ENCODE measurements at places on chromosomes 6 and 20. TPM values are rescaled to one million over a fixed set of nuclear protein-coding genes. Genes with fewer than 3 reads are reported as not detected.

- no peak for DNase-seq
Observed at GRCh38 chr6:37488476-37488875, 11.2 kb downstream of the CCDC167 start.

DNA sequence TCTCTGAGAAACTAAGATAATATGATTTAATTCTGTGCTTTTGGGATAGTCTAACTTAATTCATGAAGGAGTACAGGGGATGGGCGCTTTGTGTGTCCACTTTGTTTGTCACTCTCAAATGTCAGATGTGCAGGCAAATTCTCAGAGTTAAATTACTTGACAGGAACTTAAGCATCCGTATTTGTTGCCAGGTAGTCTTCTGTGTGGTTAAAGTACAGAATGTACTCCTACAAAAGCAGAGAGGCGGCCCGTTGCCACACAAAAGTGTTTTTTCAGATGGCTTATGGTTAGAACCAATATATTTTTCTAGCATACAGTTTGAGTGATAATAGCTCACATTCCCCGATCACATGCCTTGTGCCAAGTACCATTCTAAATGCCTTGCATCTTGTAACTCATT is 234.4 kb downstream of the LAMA2 start:
- DNase-seq, result no peak

Gene RGS17
- polyA plus RNA-seq, result not detected

- DNase-seq, result no peak
Observed at GRCh38 chr20:62225820-62226635, 6.0 kb upstream of the HRH3 start.

Gene NR2E1
- not detected for polyA plus RNA-seq

DNA sequence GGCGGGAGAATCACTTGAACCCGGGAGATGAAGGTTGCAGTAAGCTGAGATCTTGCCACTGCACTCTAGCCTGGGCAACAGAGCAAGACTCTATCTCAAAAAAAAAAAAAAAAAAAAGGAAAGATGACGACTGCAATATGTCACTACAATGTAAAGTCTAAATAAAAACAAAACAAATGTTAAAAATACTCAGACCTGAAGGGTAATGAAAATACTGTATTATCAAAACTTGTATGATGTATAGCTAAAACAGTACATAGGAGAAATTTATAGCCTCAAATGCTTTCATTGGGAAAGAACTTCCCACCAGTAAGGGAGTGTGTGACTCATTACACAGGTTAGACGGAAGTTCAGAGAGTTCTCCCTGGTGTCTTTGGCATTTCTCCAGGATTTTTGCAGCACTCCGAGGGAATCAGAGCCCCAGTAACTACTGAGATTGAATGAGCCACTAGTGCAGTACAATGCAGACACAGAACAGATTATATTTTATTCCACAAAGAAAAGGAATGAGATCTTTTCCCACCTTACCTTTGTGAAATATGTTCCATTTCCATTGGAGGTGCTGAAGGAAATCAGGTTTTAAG is 12.5 kb upstream of the RALGAPB start:
- DNase-seq, result peak; percentile 23

DNA sequence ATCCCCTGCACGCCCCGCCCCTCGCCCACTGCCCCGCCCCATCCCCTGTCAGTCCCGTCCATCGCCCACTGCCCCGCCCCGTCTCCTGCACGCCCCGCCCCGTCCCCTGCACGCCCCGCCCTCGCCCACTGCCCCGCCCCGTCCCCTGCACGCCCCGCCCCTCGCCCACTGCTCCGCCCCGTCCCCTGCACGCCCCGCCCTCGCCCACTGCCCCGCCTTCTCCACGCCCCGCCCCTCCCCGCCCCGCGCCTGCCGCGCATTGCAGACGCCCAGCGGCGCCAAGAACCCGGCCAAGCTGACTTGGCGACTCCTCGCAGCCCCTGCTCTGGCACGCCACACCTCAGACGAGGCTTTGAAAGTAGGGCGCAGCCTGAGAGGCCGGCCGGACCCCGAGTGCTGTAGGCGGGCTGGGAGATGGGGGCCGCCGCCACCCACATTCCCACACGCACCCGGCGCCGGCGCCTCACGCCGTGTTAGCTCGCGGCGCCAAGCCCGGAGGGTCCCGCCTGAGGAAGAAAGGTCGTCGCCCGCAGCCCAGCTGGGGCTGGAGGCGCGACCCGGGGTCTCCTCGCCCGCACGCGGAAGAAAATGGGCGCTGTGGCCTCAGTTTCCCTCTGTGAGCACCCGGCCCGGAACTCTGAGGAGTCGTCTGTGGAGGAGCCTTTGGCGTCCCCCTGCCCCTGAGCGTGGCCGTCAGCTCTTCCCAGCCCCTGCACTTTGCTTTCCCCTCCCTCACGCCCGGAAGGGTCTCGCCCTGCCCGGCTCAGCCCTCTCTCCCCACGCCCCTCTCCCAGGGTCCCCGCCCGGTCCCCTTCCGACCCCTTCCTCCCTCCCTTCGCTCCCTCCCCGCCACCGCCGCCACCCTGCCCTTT is at the start of gene RAD21L1:
TSS of gene RAD21L1 (plus strand) at position 262 of the 872 bp plus-strand sequence. CDS start 2,410 bp downstream, outside the sequence.
- DNase-seq, result peak; percentile 94

- no peak for DNase-seq
Observed at GRCh38 chr20:34940081-34940481, 15.5 kb downstream of the GSS start.

Gene DAAM2
- polyA plus RNA-seq, result 6.9 TPM

GRCh38 chr20:34834459-34834893 is 9.0 kb upstream of the NCOA6 start:
- DNase-seq, result no peak

Gene ZNF831
- 0.04 TPM for polyA plus RNA-seq

DNA sequence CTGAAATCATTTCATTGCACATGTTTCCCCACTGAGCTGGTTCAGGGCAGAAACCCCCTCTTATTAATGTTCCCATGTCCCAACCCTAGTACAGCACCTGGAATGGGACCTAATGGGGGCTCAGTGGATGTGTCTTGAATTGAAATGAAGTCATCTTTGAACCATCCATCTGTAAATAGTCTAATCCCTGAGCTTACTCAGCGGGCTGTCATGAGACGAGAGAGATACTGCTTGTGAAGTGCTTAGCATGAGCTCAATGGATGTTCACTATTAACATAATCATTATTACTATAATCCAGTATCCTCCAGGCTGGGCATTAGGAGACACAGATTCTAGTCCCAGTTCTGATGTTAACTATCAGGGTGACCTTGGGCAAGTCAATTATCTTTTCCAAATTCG is 106.6 kb upstream of the LRFN2 start:
- DNase-seq, result no peak

Gene HTR1E
- not detected for polyA plus RNA-seq

- no peak for DNase-seq
Observed at GRCh38 chr6:112296122-112296521, 41.8 kb upstream of the LAMA4 start.

GRCh38 chr6:111429571-111429970 is 53.4 kb downstream of the REV3L start:
- DNase-seq, result no peak

Gene PIGT
- polyA plus RNA-seq, result 95.0 TPM

GRCh38 chr6:99138445-99138844 is 190.7 kb upstream of the FBXL4 start:
- no peak for DNase-seq

GRCh38 chr6:153538491-153538890 is 407.4 kb upstream of the RGS17 start:
- DNase-seq, result no peak

GRCh38 chr20:11403711-11404110 is 514.0 kb upstream of the BTBD3 start:
- DNase-seq, result peak; percentile 64

- no peak for DNase-seq
Observed at GRCh38 chr6:112284603-112285002, 30.2 kb upstream of the LAMA4 start.

GRCh38 chr6:81950877-81951276 is 198.4 kb upstream of the TENT5A start:
- no peak for DNase-seq

Gene NKAIN4
- polyA plus RNA-seq, result 107 TPM

GRCh38 chr6:1695546-1696462 is 86.1 kb downstream of the FOXC1 start:
- no peak for DNase-seq

Gene HLA-A
- polyA plus RNA-seq, result 1,143 TPM

DNA sequence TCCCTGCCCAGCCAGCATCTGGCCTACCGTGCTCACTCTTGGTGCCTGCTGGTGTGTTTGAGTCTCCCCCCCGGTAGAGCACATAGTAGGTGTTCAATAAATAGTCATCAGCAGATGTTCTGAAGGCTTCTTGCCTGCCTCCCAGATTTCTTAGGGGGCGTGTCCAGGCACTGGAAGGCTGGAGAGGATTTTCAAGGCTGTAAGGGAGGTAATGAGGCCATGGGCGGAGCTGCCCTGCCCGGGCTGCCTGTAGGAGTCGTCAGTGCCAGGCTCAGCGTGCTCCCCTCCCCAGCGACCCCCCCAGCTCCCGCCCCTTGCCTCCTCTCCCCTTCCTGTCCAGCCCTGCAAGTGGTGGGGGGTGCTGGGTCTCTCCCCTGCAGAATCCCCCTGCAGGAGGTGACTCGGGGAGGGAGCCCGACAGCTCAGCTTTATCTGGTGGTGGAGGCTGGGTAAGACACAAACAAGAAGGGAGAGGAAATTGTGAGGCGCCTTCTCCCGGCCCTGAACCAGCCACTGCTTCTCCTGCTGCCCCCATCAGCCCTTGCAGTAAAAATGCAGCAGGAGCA is 55.9 kb downstream of the BCAS4 start:
- DNase-seq, result no peak

DNA sequence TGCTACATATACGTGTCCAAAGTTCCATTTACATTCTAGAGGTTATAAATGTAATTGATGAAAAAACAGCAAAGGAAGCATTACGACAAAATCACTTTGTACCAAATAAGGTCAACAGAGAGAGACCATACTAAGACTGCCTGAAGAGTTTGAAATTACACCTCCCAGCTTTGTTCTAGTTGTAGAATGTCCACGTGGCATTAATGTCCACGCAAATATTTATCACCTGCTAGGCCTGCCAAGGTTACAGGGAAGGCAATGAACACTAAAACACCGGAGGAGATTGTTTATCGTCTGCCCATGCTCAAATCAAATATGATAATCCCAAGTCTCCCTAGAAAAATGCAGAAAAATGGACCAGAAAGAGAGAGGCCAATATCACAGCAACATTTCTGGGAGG is 6.2 kb downstream of the RALGAPA2 start:
- no peak for DNase-seq

DNA sequence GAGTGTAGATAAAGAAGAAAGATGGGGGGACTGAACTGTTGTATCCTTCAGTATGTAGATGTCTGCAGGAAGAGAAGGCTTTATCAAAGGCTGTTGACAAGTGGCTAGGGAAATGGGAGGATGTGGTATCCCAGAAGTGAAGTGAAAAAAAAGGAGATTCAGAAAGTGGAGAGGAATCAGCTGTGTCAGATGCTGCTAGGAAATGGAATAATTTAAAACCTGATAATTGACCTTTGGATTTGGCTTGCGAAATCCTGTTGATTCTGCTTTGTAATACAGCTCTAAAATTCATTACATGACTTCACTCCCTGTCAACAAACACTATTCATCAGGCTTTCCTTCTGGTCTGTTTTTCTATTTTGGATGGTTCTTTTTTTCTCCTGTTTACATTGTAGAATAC is 41.7 kb downstream of the PHF3 start:
- peak; percentile 35 for DNase-seq

- peak; percentile 51 for DNase-seq
Observed at GRCh38 chr6:157265635-157266034, 57.7 kb downstream of the TMEM242 start.

Gene LGSN
- polyA plus RNA-seq, result 0.26 TPM

GRCh38 chr6:79077715-79078074 is 359 bp downstream of the PHIP start:
- no peak for DNase-seq

Gene GTF3C6
- 128 TPM for polyA plus RNA-seq

DNA sequence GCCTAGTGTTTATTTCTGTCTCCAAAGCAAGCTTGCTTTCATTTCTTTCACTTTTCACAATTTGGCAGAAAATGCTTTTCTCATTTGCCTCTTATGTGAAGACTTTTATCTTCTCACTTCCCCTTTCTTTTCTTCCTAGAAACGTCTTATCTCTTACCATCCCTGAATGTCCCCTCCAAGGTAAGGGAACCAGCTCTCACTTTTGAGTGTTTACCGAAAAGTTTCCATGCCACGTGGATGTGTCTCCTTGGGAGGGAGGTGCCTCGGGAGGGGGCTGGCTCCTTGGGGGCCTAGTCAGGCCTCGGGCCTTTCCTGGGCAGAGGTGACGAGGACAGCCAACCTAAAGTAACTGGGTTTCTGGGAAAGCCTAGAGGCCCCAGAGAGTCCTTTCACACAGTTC is 127.4 kb downstream of the CD24 start:
- DNase-seq, result no peak

Gene TRIM15
- polyA plus RNA-seq, result 7.1 TPM

Gene CLPSL1
- polyA plus RNA-seq, result not detected

Gene TMEM74B
- polyA plus RNA-seq, result 1.6 TPM

DNA sequence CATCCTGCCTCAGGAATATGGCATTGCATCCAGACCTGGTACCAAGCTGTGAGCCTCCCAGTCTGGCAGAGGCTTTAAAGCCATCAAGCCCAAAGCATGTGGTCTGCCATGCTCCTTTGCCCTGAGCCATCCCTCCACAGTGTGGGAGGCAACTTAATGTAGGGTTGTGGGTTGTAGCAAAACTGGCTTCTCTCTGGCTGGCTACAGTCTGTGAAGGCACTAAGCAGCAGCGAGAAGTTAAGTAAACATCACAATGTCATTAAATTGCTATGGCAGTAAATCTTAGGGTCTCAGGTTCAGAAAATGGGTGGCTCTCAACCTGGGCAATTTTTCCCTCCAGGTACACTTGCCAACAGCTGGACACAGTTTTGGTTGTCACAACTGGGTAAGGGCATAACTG is 472.9 kb downstream of the PREX1 start:
- DNase-seq, result no peak

- DNase-seq, result no peak
Observed at GRCh38 chr6:28583463-28583862, 57.8 kb downstream of the GPX5 start.

Gene ERVFRD-1
- polyA plus RNA-seq, result 0.24 TPM

Gene CRISP2
- 1.5 TPM for polyA plus RNA-seq

GRCh38 chr6:1860756-1861348 is 251.1 kb downstream of the FOXC1 start:
- no peak for DNase-seq

- DNase-seq, result no peak
Observed at GRCh38 chr6:116126032-116126431, at the start of gene COL10A1. TSS of gene COL10A1 (minus strand) at chr6:116126132. CDS start at chr6:116125492, 640 bp downstream.

DNA sequence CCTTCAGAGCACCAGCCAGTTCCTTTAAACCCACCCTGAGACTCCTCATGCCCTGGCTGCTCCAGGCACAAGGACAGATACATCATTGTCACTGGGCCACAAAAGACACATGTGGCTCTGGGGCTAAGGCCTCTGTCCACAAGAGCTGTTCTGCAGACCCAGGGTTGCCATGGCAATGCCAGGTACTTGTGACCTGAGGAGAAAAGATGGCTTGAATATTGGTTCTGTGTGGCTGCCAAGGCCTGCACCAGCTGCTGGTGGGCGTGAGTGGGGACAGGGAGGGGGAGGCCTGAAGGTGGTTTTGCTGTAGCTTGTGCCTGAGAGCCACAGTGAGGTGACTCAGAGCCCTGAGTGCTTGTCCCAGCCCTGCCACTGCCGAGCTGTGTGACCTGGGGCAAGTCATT is 31.8 kb downstream of the SAYSD1 start:
- DNase-seq, result no peak

Gene CALHM4
- polyA plus RNA-seq, result 0.60 TPM

Gene MLIP
- 1.7 TPM for polyA plus RNA-seq

Gene ZBTB46
- polyA plus RNA-seq, result 4.5 TPM

Data from kidney (tissue), 22 donors.